ENCODE measurements at places on chromosomes 6 and 20.

DNA sequence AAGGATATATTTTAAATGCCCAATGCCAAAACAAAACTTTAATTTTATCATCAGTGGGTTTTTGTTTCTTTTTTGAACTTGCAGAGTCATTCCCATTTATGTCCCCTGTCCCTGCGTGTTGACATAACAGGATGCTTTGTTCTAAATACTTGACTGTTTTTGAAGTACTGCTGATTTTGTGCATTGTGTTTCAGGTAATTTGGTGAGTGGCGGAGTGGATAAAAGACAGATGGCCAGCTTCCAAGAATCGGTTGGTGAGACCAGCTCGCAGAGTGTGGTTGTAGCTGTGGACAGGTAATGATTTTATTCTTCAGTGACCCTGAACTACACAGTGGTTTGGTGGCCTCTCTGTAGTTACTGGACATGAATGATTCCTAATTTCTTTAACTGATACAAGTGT is 50.5 kb upstream of the CSE1L start:
- DNase-seq, result no peak

DNA sequence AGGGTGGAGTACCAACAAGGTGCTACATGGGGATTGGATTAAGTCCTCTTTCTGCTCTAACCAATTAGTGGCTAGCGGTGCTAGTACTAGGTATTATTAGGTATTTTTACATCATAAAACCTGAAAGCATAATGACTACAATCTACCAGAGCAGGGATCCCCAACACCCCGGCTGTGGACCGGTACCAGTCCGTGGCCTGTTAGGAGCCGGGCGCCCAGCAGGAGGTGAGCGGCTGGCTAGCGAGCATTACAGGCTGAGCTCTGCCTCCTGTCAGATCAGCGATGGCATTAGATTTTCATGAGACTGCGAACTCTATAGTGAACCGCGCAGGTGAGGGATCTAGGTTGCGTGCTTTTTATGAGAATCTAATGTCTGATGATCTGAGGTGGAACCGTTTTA is 9.1 kb upstream of the CD40 start:
- no peak for DNase-seq

- no peak for DNase-seq
Measured at GRCh38 chr20:44496976-44497375, 21.3 kb downstream of the TTPAL start.

GRCh38 chr20:45112754-45113153 is 2.2 kb downstream of the WFDC5 start:
- DNase-seq, result no peak

DNA sequence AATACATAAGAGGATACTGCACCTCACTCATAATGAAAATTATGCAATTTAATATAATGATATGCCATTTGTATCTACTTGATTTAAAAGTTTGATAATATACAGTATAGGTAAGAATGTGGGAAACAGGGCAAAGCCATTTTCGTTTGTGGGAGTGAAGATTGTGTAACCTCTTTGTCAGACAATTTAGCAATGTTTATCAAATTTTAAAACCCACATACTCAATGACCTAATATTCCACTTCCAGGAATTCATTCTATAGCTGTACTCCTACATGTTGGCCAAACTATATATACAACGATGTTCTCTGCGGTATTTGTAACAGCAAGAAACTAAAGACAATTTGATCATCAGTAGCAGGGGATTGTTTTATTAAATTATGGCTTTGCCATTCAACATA is 17.8 kb upstream of the FKBP5 start:
- DNase-seq, result peak; percentile 88

GRCh38 chr6:24529985-24530384 is 35.2 kb downstream of the ALDH5A1 start:
- DNase-seq, result no peak

DNA sequence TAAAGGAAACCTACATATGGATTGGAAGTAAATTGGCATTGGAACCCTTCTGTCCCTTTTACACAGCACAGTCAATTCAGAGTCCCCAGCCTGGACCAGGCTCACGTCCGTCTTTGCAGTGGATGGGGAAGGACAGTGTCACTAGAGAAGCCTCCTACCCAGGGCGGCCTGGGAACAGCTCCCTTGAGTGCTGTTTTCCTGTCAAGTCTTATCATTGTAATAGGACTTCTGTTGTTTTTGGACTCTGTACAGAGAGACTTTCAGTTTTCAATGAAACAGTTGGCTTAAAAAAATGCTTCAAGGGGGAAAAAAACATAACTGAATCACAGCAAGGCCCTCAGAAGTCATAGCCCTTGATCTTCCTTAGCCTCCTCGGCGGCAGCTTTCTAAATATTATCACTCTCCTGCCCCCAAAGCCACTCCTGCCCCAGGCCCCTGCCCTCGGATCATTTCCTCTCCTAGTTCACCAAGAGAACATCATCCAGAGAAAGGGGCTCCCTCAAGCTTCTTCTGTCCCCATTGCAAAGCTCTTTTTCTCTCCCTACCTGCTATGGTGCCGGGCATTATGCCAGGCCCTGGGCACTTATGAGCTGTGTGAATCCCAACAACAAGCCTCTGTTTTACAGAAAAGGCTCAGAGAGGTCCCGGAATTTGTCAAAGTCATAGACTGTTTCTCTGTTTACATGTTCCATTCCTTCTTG is 37.8 kb upstream of the CNKSR3 start:
- DNase-seq, result no peak

- no peak for DNase-seq
Measured at GRCh38 chr6:132388291-132388690, 13.0 kb downstream of the MOXD1 start.

GRCh38 chr6:97316978-97317377 is 34.0 kb upstream of the MMS22L start:
- no peak for DNase-seq

GRCh38 chr6:52704060-52704459 is 33.1 kb downstream of the TMEM14A start:
- peak; percentile 47 for DNase-seq

DNA sequence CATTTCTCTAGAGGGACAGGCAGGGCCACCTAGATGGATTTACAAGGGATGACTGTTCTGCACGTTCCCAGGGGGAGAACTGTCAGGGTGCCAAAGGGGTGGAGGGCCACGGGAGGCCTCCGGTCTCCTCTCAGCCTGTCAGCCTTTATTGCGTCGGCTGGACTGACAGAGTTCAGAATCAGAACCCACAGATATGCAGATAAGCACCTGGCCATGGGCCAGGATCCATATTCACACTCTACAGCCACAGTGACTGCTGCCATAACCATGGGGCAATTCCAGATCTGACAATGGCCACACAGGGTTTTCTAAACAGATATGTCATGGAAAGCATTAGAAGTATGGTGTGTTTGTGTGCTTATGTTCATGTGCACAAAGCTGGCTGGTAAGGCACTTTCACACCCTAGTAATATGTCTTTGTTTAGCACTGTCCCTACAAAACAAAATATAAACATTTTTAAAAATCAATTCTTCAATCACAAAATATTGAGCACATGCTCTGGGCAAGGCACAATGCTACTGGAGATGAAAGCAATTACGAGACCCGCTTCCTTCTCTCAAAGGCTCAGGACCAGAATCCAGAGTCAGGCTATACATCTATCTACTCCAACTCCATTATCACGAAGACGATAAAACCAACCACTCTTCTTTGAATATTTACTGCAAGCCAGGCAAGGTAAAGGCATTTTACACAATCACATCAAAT is 29.1 kb downstream of the TRAM2 start:
- DNase-seq, result no peak

GRCh38 chr6:20712011-20712410 is 177.8 kb downstream of the CDKAL1 start:
- no peak for DNase-seq

GRCh38 chr6:83092756-83093399 is 25.4 kb downstream of the DOP1A start:
- peak; percentile 82 for DNase-seq

GRCh38 chr6:170245475-170245992 is 45.3 kb downstream of the DLL1 start:
- no peak for DNase-seq

GRCh38 chr20:17541996-17542395 is 10.8 kb upstream of the BFSP1 start:
- DNase-seq, result no peak

GRCh38 chr20:58553841-58554240 is 38.6 kb upstream of the APCDD1L start:
- no peak for DNase-seq

GRCh38 chr20:4896971-4897497 is 104.3 kb downstream of the SLC23A2 start:
- no peak for DNase-seq

GRCh38 chr20:35368666-35369423 is 42.9 kb downstream of the UQCC1 start:
- DNase-seq, result peak; percentile 10

GRCh38 chr20:58778760-58779159 is 71.9 kb downstream of the GNAS-AS1 start:
- DNase-seq, result peak; percentile 12

DNA sequence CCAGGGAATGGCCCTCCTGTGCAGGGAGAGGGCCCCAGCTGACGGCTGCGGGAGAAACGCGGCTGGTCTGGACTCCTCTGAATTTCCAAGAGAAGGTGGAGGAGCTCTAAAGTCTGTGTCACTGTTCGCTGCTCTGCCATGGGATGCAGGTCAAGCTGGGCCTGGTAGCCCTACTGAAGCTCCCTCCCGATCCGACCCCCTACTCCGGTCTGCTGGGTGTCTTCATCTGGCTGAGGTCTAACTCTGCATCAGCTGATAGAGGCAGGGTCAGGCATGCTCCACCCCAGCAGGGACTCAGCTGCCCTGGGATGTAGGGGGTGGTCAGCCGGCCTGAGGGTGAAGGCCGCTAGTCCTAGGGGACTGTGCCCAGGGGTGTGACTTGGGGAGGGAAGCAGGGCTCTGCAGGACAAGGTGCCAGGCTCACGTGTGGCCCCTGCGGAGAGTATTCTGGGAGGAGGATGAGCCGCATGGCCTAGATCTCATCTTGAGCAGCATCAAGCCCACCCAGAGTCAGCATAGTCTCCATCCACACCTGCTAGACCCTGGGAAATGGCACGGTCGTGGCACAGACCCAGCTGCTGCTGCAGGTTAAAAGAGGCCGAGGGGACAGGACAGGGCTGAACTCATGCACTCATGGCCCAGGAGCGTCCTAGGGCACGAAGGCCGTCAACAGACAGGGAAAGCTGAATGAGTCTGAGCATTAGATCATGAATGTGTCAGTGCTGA is 1.4 kb downstream of the CST3 start:
- DNase-seq, result no peak

- DNase-seq, result peak; percentile 82
Measured at GRCh38 chr20:881051-881782, 34.9 kb downstream of the ANGPT4 start.

DNA sequence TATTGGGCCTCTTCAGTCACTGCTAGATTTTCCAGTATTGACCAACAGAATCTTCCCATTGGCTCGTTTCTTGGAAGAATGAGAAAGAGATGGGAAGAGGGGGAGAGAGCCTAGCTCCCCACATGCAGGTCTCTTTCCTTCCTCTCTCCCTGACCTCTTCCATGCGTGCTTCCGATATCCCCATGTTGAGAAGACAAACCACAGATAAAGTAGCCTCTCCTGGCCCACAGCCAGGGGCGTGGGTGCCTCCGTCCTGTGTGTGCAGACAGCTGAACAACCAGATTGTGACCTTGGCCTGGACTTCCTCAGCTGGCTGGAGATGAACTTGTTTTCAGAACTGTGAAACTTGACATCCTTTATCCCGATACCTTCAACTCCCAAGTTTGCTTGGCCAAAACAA is 71.0 kb downstream of the EDN3 start:
- no peak for DNase-seq

DNA sequence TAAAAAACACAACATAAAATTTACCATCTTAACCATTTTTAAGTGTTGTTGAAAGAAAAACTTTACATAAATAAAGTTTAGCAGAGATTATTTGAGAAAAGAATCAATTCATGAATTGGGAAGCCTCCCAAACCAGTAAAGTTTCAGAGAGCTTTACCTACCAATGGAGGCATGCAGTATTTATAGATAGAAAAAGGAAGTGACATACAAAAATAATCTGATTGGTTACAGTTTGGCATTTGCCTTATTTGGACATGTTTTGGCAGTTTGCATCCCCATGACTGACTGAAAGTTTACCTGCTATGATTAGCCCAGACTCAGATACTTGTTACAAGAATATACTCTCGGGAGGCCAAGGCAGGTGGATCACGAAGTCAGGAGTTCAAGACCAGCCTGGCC is 3.7 kb upstream of the CMTR1 start:
- DNase-seq, result no peak

DNA sequence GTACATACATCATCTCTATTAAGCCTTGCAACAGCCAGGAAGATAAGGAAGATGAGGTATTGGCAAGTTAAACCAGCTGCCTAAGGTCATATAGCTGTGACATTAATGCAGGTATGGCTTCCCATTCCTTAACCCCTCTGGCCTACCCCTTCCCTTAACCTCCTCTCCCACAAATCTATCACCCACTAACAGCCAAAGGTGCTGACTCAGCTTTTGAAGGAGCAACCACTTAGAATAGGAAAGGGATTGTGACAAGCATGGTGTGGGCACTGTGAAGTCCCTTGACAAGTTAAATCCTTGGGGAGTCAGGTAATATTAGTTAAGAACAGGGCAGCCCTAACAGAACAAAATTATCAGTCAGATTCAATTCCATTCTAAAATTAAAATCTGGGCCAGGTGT is 5.4 kb upstream of the SH3BGRL2 start:
- no peak for DNase-seq

DNA sequence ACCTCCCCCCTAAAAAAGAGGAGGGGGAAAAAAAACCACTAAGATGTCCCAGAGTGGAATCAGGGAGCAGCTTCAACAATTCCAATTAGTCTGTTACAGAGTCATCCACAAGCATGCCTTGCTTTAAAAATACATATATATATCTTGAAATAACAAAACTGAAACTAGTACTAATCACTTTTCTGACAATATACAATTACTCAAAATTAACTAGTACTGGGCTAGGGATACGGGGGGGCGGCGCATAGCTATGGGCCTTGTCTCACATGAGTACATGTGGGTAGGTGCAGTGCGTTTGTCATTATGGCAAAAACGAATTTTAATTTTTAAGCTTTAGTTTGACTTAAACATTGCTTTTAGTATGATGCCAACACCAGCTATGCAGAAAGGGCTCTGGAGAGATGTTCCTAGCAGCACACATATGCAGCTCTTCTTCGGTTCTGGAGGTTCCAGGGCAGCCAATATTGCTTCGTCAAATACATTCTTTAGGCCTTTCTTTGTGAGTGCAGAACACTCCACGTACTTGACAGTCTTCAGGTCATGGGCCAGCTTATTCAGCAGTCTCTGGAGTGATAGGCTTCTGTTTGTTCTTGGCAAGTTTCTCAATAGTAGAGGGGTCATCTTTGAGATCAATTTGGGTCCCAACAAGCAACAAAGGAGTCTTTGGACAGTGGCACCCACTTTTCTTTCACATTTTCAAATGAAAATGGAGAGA is 38.8 kb downstream of the ITCH start:
- no peak for DNase-seq

GRCh38 chr6:15561447-15562199 is 101.2 kb downstream of the DTNBP1 start:
- DNase-seq, result no peak

GRCh38 chr20:63968928-63969760 is 586 bp downstream of the ZNF512B start:
- DNase-seq, result no peak

- DNase-seq, result peak; percentile 96
Measured at GRCh38 chr20:31695849-31696804, 26.5 kb downstream of the BCL2L1 start.

GRCh38 chr6:81331526-81331925 is 421.0 kb downstream of the TENT5A start:
- no peak for DNase-seq
